ENCODE measurements at places on chromosomes 1 and 21. TPM values are rescaled to one million over a fixed set of nuclear protein-coding genes. Genes with fewer than 3 reads are reported as not detected.
A peak's percentile ranks its signal among the peaks of the same experiment; 100 is the strongest.

DNA sequence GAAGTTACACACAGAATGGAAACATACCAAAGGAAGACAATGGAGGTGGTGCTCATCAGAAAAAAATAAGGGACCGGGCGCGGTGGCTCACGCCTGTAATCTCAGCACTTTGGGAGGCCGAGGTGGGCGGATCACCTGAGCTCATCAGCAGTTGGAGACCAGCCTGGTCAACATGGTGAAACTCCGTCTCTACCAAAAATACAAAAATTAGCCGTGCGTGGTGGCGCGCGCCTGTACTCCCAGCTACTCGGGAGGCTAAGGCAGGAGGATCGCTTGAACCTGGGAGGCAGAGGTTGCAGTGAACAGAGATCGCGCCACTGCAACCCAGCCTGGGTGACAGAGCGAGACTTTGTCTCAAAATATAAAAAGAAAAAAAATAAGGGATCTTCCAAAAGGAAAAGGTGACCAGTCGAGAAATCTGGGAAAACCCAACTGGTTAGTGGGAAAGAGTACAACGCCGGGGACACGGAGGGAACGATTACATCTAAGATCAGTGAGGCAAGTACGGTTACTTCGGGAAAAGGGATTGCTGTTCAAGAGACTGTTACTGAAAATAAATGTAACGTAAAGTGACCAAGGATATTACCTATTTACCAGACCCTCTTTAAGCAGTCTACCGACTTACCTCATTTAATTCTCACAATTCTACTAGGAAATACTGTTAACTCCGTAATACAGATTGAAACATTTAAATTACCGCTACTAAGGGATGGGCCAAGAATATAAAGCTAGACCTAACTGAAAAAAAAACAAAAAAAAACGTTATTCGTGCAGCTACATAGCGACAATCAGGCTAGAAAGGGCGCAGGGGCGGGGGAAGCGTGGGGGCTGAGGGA lies 822 bp downstream of the CCT3 start:
- peaks cover 17% of the 10 kb centered on the region for H3K36me3 ChIP-seq
- H3K27me3 ChIP-seq: no peaks in the 10 kb centered on the region
- H3K4me3 ChIP-seq: peak overlapping the region; percentile 94

Gene NFASC
- total RNA-seq: 29.5 TPM

Gene DCAF8
- total RNA-seq: 124 TPM

- no peak overlapping the region for H3K4me3 ChIP-seq
- peaks cover 6% of the 10 kb centered on the region for H3K4me1 ChIP-seq
- H3K27ac ChIP-seq: no peak overlapping the region
Observed at GRCh38 chr1:47991187-47991586, 6.0 kb downstream of the TRABD2B start.

DNA sequence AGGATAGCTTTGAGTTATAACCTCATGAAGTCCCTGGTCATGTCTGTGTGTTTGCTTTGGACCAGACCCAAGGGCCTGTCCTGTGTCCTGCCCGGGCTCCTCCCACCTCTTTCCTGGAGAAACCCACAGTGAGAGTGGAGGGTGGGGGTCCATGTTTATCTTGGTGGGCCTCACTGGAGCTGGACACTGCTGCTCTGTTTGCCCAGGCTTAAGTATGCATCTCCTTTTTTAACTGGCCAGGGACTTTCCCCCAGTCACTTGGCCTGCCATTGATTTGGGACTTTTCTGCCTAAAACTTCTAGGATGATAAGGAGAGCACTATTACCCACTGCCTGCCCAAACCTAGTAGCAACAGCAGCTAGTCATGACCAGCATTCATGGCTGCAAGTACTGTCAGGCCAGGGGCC lies 49.8 kb downstream of the DDR2 start:
- peak overlapping the region; percentile 44 for H3K27ac ChIP-seq
- peaks cover 39% of the 10 kb centered on the region for H3K4me1 ChIP-seq
- DNase-seq: no peak
- no peak overlapping the region for H3K4me3 ChIP-seq
- H3K36me3 ChIP-seq: no peaks in the 10 kb centered on the region

DNA sequence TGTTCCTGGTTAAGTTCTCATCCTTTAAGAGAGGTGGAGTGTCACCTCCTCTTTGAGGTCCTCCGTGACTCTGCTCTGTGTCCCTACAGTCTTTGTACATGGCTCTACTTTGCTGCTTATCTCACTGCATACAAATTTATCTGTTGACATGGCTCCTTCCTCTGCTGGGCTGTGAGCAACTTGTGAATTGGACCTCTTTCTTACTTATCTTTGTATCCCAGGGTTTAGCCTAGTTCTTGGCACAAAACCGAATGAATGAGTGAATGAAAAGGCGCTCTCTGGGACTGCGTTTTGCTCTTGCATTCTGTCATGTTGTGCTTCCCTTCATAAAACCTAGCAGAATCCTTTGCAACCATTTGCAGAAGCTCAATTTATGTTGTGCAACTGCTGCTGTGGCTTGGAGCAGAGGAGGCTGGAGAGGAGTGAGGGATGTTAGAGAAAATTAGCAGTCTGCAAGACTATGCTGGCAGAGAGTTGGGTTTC lies 12.4 kb downstream of the SLC26A9 start:
- peaks cover 8% of the 10 kb centered on the region for H3K4me1 ChIP-seq
- H3K27ac ChIP-seq: no peak overlapping the region
- DNase-seq: no peak
- no peaks in the 10 kb centered on the region for H3K27me3 ChIP-seq
- no peak overlapping the region for H3K4me3 ChIP-seq

All from thoracic aorta (tissue), 2 donors.